NCI-H2081 (cell line): ENCODE measurements at places on chromosomes 4 and X.

DNA sequence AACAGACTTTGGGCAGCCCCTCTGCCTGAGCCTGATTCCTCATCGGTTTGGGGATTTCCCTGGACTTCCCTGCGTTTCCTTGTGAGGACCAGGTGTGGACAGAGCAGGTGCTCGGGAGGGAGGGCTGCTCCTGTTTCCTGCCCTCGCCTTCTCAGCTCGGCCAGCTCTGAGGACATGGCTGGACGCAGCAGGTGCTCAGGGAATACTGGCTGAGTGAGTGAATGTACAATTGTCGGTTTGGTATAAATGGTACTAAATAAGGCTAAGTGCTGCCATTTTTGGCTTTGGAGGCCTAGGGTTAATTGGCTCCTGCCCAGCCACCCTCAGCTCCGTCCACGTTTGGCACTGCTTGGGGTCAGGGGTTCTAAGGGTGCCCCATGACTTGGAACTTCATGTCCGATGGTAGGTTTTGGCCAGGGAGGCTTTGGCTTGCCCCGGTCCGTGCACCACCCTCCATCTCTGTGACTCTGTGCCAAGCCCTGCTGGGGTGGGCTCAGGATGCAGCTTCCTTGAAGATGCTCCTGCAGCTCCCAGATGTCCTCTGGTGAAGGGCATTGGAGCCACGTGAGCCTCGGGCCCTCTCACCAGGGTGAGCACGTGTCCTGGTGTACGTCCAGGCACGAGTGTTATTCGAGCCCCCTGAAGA is 45.0 kb upstream of the NKX1-1 start:
- DNase-seq: no peak

DNA sequence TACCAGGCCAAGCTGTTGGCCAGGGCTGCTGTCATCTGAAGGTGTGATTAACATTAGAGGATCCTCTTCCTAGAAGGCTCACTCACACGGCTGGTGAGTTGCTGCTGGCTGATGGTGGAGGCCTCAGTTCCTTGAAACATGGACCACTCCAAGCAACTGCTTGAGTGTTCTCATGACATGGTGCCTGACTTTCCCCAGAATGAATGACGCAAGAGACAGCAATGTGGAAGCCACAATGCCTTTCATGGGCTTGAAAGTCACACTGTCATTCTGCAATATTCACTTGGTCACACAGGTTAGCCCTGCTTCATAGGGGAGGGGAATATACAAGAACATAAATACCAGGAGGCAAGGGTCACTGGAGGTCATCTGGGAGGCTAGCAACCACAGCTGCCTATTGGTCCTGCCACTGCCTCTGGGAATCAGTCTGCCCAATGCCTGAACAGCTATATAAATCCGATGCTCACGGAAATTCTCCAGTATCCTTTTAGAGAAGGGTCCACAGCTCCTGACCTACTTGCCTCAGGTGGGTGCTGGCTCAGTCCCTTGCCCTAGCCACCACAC is 97.1 kb upstream of the MAML3 start:
- DNase-seq: no peak

- no peak for DNase-seq
Observed at GRCh38 chr4:76624241-76624681, 189.2 kb downstream of the SHROOM3 start.

DNA sequence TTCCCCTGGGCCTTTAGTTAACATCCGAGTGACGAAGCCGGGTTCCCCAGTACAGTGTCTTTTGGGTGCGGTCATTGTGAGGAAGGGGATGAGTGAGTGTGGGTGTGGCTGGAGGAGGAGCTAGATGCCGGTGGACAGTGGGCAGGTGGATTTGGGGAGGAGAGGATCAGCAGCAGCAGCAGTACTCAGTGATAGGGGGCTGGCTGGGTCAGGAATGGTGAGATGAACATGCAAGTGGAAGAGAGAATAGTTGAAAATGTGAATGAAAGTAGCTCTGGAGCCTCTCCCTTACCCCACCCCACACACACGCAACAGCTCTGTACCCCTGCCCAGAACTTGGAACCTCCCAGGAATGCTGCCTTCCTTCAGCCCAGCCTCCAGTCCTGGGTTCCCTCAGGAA is 4.5 kb downstream of the TSR2 start:
- no peak for DNase-seq

- DNase-seq: no peak
Observed at GRCh38 chrX:44997888-44998287, 124.9 kb downstream of the KDM6A start.

GRCh38 chr4:83974111-83974780 is 438.3 kb downstream of the GPAT3 start:
- DNase-seq: no peak

- no peak for DNase-seq
Observed at GRCh38 chr4:137203601-137204000, 328.7 kb downstream of the PCDH18 start.

DNA sequence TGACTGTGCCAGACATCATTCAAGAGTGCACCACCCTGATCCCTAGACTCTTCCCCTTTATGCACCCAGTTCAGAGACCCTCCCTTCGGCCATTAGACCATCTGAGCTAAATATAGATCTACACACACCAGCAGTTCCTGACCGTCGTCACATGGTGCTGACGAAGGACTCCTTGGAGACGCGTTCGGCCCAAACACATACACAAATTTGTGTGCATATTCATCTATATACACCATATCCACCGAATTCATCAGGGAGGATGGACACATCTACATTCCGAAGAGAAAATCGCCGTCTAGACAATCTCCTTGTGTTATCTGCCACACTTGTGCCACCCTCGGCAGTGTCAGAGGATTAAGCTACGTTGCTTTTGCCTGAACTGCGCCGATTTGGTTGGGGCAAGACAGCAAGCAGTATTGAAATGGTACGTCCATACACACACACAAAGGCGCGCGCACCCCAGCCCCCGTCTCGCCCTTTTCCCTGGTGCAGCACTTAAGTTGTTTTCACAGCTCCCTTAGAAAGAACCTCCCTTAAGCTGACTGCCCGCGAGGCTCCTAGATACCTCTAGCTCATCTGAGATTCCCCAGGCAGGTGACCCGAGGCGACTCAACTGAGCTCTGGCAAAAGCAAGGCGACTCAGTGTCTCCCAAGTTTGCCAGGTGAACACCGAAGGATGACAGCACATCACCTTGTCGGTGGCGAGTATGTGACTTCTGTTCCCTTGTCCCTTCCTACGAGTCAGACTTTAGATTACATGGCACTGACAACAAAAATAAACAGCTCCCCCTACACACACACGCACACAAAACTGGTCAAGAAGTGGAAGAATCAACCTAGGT is 1.0 kb downstream of the RASGEF1B start:
- DNase-seq: no peak
